ENCODE measurements at places on chromosomes 11 and 22. TPM values are rescaled to one million over a fixed set of nuclear protein-coding genes. Genes with fewer than 3 reads are reported as not detected.
A peak's percentile ranks its signal among the peaks of the same experiment; 100 is the strongest.

- no peaks in the 10 kb centered on the region for H3K4me1 ChIP-seq
- H3K27ac ChIP-seq = no peak overlapping the region
- H3K27me3 ChIP-seq = no peaks in the 10 kb centered on the region
- H3K4me3 ChIP-seq = no peak overlapping the region
- no peaks in the 10 kb centered on the region for H3K36me3 ChIP-seq
Observed at GRCh38 chr11:26019386-26019785, 312.5 kb upstream of the ANO3 start.

DNA sequence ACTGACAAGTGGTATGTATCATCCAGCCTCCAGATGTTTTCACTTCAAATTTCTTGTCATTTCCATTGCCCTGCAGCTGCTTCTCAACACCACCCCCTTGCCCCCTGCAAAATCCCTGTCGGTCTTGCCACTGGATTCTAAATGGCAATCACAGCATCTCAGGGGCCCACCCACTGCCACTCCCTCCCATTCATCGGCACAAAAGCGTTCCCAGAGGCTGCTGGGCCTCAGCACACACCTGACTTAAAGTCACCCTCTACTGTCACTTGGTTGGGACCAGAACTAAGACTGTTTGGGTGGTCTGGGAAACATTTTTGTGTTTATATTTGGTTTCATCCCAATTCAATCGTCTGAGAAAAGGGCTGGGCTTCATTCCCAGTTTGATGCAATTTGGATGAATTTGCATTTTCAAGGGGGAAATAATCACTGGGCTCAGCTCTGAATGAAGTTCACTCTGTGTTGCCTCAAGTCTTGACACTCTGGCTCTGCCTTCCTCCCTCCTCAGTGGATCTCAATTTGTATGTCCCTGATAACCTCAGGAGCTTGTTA is 27.1 kb downstream of the SYT13 start:
- no peak overlapping the region for H3K4me3 ChIP-seq
- no peaks in the 10 kb centered on the region for H3K4me1 ChIP-seq
- no peak for DNase-seq
- H3K27me3 ChIP-seq = peaks cover 32% of the 10 kb centered on the region
- H3K36me3 ChIP-seq = no peaks in the 10 kb centered on the region

GRCh38 chr11:33866936-33867335 is 24.9 kb downstream of the LMO2 start:
- DNase-seq = no peak
- no peaks in the 10 kb centered on the region for H3K36me3 ChIP-seq
- H3K4me1 ChIP-seq = peaks cover 11% of the 10 kb centered on the region
- peak overlapping the region; percentile 50 for H3K4me3 ChIP-seq

DNA sequence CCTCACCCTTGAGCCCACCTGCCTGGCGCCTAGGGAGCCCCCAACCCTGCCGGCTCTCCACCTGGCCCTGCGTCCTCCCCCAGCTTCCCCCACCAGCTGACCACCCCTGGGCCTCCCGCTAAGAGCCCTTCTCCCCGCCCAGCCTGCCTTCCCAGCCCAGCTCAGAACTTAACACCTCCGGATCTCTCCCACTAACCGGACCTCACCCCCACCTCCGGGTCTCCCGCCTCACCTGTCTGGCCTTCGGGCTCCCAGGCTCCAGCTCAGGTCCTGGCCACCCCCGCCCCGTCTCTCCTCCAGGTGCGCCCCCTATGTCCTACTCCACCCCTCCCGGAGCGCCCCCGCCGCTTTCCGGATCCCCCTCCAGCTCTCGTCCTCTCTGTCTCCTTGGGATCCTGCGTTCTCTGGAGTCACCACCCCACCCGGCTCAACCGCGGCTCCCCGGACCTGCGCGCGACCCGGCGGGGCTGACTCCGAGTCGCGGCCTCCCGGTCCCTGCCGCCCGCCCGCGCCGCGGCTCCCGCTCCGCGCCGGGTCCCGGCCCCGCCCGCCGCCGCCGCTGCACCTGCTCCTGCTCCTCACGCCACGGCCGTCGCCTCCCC is at the start of gene KCNJ11:
Gene KCNJ11, minus strand, starts transcription at position 51 of the 602 bp plus-strand sequence. CDS start 568 bp downstream, outside the sequence.
- peak within 1 kb of the TSS; percentile 84 for H3K4me3 ChIP-seq
- H3K27me3 ChIP-seq = peaks cover 13% of the 10 kb centered on the region
- H3K4me1 ChIP-seq = peaks cover 5% of the 10 kb centered on the region
- no peaks in the 10 kb centered on the region for H3K36me3 ChIP-seq
- DNase-seq = no peak

DNA sequence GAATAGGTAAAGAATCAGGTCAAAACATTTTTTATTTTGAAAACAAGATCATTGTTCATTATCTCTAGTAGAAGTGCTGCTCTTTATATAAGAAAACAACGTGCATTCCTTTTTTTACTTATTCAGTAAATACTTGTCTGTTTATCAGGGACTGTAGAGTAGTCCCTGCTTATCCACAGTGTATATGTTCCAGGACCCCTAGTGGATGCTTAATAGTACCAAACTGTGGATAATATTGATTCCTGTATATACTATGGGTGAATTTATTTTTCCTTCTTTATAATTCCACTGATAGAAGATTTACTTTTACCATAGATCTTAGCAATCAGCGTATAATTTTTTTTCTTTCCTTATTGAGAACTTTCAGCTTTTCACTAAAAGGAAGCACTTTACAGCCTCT is 32.6 kb downstream of the CEP295 start:
- DNase-seq = no peak
- no peaks in the 10 kb centered on the region for H3K4me1 ChIP-seq
- H3K27ac ChIP-seq = no peak overlapping the region
- no peaks in the 10 kb centered on the region for H3K27me3 ChIP-seq

DNA sequence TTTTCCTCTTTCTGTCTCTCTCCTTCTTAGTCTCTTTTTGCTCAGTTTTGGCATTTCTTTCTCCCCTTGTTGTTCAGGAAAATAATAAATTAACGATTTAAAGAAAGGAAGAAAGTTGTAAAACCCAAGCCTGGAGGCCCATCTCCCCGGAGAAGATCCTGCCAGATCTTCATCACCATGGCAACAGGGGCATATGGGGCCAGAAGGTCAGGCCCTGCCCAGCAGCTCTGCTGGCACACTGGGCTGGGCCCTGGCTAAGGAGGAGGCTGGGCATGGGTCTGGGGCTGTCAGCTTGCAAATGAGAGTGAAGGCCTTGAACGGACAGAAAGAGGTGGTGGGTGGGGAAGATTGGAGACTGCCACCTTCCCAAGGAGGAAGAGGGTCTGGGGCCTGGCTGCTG is 2.8 kb downstream of the LRRC10B start:
- H3K27ac ChIP-seq = peak overlapping the region; percentile 6
- H3K27me3 ChIP-seq = peaks cover 24% of the 10 kb centered on the region

- H3K27ac ChIP-seq = no peak overlapping the region
- no peak for DNase-seq
- H3K4me1 ChIP-seq = peaks cover 12% of the 10 kb centered on the region
- H3K27me3 ChIP-seq = no peaks in the 10 kb centered on the region
- H3K36me3 ChIP-seq = peaks cover 38% of the 10 kb centered on the region
Observed at GRCh38 chr11:76025068-76025467, 181.2 kb downstream of the WNT11 start.

DNA sequence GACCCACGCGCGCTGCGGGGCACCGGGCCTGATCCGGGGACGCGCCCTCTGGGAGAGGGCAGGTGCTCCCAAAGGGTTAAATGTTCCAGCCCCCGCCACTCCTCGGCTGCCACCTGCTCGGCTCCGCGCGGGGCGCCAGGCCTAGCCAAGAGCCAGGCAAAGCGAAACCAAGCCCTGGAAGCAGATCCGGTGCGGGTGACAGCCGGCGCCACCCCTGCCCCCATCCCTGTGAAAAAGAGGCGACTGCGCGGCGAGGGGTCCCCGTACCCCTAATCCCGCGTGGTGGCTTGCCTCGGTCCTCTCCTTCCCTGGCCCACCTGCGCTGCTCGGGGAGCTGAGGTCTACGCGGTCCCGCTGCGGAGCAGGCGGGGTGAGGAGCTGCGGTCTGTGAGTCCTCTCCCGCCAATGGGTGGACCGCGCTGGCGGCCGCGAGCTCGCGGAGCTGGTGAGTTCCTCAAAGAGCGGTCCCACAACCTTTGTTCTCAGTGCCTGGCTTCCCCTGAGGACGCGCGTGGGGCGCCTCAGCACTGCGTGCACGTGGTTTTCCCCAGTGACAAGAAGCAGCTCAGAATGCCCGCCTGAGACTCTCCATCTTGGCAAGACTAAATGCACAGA is at the start of gene ME3:
Gene ME3, minus strand, starts transcription at position 610 of the 615 bp plus-strand sequence.
- H3K4me3 ChIP-seq = peak within 1 kb of the TSS; percentile 83
- peaks cover 13% of the 10 kb centered on the region for H3K27me3 ChIP-seq
- DNase-seq = peak; percentile 38
- peaks cover 4% of the 10 kb centered on the region for H3K36me3 ChIP-seq
- H3K27ac ChIP-seq = peak within 1 kb of the TSS; percentile 83
- peaks cover 49% of the 10 kb centered on the region for H3K4me1 ChIP-seq

GRCh38 chr11:32161293-32161692 is 70.4 kb downstream of the RCN1 start:
- no peak for DNase-seq
- H3K4me3 ChIP-seq = no peak overlapping the region
- no peaks in the 10 kb centered on the region for H3K4me1 ChIP-seq
- H3K27ac ChIP-seq = no peak overlapping the region
- H3K36me3 ChIP-seq = no peaks in the 10 kb centered on the region

GRCh38 chr22:23075525-23076216 is 5.4 kb downstream of the GNAZ start:
- DNase-seq = no peak
- H3K27ac ChIP-seq = no peak overlapping the region
- H3K36me3 ChIP-seq = peaks cover 6% of the 10 kb centered on the region
- peak overlapping the region; percentile 38 for H3K4me3 ChIP-seq
- H3K4me1 ChIP-seq = peaks cover 38% of the 10 kb centered on the region

DNA sequence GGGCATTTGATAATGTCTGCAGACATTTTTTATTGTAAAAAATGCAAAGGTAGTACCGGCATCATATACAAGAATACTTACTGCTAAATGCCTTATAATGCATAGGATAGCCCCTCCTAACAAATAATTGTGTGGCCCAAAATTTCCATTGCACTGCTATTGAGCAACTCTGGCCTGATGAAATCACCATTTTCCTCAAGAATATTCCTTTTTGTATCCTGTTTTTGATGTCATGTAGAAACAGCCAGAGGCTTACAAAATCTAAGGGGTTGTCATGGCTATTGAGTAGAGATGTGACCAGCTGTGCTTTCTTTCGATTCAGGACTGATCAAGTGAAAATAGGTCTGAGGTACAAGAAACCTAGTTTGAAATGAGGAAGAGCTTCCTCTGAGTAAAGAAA is 854.3 kb downstream of the KCNA4 start:
- H3K27me3 ChIP-seq = no peaks in the 10 kb centered on the region
- peaks cover 4% of the 10 kb centered on the region for H3K4me1 ChIP-seq
- H3K36me3 ChIP-seq = no peaks in the 10 kb centered on the region
- no peak overlapping the region for H3K4me3 ChIP-seq
- DNase-seq = no peak

- DNase-seq = no peak
- H3K4me3 ChIP-seq = no peak overlapping the region
- no peak overlapping the region for H3K27ac ChIP-seq
- no peaks in the 10 kb centered on the region for H3K4me1 ChIP-seq
- H3K36me3 ChIP-seq = peaks cover 23% of the 10 kb centered on the region
Observed at GRCh38 chr22:19253143-19253542, 38.4 kb downstream of the CLTCL1 start.

The CYP2R1 gene
- 18.5 TPM for total RNA-seq

GRCh38 chr11:16133867-16134266 is 222.5 kb downstream of the SOX6 start:
- H3K4me1 ChIP-seq = no peaks in the 10 kb centered on the region
- peaks cover 10% of the 10 kb centered on the region for H3K36me3 ChIP-seq
- no peak for DNase-seq
